Neural progenitor cell (in vitro differentiated cells): ENCODE measurements at places on chromosomes 5 and 9.
A peak's percentile ranks its signal among the peaks of the same experiment; 100 is the strongest.

GRCh38 chr5:27450607-27451006 lies 412.2 kb upstream of the CDH9 start:
- no peak for DNase-seq

DNA sequence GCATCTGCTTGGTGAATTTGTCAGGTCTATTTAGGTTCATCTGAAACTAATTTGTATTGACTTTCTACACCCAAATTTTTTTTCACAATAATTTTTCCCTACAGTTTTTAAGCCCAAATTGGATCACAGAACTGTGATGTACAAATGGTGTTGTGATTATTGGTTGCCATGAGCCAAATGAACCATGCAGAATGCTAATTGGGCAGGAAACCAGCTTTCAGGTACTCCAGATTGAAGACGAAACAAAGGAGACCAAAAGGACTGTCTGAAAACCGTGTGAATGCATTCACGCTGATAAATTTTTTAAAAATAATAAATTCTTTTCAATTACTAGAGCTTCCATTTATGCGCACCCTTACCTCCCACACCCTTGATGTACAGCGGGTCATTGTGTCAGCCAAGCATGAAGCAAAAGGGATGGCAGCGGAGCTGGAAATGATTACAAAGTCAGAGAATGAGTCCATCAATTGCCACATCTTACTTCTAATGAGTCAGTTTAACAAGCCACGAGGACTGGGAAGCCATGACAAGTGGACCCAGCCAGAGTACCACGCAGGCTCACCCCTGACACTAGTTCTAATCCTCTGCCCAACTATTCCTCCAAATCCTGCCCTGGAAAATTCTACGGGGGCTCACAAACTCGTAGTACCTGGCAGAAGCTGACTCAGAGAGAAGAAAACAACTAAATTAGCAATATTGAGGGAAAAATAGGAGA lies 66.5 kb downstream of the SEMA6A start:
- no peak for DNase-seq

GRCh38 chr5:134101686-134102439 lies 12.6 kb upstream of the TCF7 start:
- DNase-seq = peak; percentile 75

- DNase-seq = no peak
These were observed 27.5 kb downstream of the SLC46A2 start for GRCh38 chr9:112863214-112863613.

- no peak for DNase-seq
These were observed 149.7 kb downstream of the PRELID2 start for GRCh38 chr5:145685417-145685816.
